Fibroblast of skin of right quadriceps (primary cell): ENCODE measurements at places on chromosomes 2 and 18.

DNA sequence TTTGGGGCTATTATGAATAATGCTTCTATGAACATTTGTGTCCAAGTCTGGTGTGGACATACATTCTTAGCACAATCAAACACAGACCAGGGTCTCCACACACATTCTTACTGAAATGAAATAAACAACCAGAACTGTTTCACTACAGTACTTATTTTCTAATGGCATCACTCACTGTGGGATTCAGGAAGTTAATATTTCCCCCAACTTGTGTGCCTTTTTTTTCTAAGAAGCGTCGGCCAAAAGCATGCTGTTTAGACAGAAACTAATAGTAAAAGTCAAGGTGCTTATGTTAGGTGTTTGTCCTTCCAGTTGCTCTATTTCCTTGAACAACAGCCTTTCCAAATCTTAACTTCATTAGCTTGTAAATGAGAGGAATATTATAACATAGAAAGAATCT is 117.6 kb downstream of the DOCK10 start:
- no peak for DNase-seq

GRCh38 chr18:34117319-34117718 is 107.4 kb downstream of the NOL4 start:
- DNase-seq, result no peak

GRCh38 chr2:25697559-25698341 is 24.4 kb upstream of the DTNB start:
- peak; percentile 17 for DNase-seq

DNA sequence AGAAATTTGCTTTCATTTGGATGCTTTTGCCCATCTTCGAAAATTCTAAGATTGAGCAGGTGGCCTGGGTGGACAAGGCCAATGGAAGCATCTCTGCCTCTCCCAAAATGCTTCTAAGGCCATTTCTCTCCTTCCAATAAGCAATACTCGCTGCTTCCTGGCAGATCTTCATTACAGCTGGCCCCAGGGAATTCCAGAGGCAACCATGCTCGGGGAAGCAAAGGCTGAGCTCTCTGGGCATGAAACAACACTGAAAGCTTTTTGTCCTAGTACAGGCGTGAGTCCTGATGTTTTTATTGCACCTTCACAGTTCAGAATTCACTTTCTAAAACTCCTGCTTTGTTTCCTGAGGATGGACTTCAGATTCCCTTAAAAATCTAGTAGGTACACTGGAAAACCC is 11.8 kb upstream of the NEDD4L start:
- no peak for DNase-seq

DNA sequence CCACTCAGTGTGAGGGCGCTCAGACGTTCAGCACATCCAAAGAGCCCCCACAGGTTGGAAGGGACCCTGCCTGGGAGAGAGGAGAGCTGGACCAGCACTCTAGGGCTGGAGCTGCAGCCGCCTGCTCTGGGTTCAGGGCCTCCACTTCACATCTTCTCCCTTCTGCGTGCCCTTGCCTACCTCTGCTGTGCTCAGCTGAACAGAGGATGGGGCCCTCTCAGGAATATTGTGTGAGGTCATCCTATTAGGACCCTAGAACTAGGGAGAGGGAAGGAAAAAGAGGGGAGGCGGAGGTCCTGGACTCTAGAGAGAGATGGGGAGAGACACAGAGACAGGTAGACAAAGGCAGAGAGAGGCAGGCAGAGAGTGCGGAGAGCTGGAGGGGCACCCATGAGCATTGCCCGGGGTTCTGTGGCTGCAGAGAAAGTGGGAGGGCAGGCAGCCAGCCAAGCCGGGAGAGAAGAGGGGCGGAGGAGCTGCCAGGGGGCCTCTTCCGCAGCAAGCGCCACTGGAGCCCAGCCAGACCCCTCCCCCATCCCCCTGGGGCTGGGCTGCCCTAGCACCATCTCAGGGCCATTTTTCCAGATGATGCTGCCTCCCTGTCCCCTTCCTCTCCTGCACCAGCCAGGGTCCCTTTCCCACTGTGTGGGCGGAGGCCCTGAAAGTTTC is 8.3 kb upstream of the TNS1 start:
- no peak for DNase-seq

DNA sequence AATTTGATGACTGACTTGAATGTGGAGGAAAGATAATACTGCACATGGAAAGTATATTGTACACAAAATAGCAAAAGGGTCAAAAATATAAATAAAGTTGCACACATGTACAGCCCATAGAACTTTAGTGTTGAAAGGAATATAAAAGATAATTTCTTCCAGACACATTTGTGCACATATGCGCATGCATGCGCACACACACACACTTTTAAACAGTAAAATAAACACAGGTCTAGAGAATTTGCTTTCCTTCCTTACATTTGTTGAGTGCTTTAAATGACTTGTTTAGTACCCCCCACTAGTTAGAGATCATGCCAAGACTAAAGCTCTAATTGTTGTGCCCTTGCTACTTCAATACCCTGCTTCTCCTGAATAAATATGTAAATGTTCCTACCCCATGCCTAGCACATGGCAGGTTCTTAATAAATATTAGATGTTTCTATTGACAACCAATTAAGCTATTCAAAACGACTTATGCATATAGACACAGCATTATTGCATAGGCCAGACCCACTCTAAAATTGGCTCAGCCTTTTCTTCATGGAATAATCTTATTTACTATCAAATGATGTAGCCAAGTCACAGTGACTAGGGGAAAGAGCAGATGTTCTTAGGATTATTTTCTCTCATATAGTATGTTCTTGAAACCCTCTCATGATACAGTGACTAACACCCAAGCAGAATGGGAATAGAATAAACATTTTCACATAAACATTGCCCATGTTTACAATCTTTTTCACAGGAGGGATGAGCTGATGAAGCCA is 165.5 kb upstream of the ACVR2A start:
- DNase-seq, result no peak

DNA sequence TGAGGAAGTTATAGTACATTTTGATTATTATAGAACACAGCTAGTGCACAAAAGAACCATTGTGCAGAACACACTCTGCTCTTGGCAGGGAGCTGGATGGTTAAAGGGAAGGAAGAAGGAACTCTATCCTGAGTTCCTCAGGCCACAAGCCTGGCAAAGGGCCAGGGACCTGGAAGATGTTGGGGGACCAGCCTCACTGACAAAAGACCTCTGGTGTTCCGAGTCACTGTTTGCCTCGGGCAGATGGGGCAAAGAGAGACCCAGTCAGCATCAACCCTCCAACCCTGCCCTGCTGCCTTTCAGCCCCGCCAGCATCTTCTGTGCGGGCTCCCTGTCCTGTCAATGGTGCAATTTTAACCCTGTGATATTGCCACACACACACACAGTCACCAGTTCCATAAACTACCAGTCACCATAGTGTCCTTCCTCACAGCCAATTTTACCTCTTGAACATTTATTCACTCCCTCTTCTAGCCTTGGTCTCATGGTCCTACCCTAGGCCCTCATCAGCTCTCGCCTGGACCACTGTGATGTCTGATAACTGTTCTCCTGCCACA is 21.9 kb downstream of the NEMP2 start:
- no peak for DNase-seq

- DNase-seq, result peak; percentile 81
Observed at GRCh38 chr2:134137182-134137611, 116.7 kb upstream of the MGAT5 start.

GRCh38 chr2:22450831-22451230 is 934.1 kb upstream of the KLHL29 start:
- no peak for DNase-seq

GRCh38 chr2:45747363-45747762 is 95.9 kb downstream of the PRKCE start:
- DNase-seq, result no peak

GRCh38 chr2:192254444-192254843 is 59.7 kb upstream of the TMEFF2 start:
- no peak for DNase-seq

DNA sequence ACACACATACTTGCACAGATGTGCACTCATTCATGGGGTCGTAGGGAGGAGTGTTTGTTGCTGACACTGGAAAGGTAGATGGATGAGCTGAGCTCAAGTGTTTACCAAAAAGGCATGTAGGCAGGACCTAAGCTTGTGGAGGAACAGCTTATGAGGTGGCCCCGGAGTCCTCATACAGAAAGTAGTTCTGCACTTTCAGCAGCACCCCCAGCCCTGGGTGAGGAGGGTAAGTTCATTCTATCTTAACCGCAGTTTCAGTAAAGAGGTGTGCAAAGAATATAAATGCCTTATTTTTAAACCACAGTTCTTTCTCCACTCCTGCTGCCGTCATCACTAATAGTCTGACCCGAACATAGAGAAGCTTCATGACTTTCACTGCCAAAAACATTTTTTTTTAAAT is 31.7 kb upstream of the RNF152 start:
- no peak for DNase-seq

DNA sequence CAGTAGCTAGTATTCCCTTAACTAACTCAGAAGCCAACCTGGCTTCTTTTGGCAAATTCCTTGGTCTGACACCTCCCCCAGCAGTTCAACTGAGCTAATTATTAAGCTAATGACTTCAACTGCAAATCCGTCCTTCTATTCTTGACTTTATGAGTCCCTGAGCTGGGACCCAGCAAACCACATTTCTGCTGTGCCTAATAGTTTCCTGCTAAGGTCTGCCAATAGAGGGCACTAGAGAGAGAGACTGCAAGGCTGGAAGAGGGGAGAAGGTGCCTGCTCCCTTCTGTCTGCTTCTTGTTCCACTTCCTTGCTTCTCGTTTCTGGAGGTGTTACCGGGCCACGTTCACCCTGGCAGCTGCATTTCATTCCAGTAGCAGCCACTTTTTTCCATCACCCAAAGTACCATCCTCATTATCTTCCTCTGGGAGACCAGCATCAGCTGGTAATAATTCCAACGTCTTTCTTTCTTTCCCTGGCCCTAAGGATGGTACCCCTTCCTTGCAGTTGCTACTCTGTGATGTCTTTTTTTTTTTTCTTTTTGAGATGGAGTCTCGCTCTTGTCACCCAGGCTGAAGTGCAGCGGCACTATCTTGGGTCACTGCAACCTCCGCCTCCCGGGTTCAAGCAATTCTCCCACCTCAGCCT is 352.0 kb downstream of the TNS1 start:
- peak; percentile 58 for DNase-seq

DNA sequence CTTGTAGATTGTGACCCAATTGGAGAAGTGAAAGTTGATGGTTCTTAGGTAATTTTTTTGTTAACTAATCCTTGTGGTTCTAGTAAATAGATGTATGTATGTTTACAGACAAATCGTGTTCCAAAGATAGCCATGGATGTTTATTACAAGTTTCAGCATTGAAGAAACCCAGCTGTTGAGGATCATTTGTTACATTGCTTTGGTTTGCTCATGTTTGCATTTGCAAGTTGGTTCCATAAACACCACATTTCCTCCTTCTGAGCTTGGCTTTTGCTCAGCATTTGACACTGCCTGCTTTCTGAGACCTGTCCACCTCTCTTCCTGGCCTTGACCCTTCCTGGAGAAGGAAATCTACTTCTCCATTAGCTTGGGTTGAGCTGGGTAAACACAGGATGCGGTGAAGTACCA is 1.8 kb upstream of the CCDC68 start:
- DNase-seq, result no peak

DNA sequence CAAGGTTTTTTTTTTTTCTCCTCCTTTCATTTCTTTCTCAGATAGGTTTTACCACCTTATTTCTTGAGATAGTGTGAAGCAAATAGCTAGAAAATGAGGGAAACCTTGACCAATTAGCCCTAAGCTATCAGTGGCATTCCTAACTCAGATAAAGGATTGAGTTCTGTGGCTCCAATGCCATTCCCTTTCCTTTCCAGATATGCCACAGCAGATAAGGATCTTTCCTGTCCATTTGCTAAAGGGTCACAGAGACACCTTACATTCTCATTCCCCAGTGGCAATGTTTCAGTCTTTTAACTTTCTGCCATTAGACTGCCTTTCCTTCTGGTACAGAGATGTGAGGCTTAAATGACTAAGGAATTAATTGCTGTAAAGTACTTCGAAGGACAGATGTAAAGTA is 81.7 kb downstream of the MGAT5 start:
- no peak for DNase-seq

- no peak for DNase-seq
Observed at GRCh38 chr2:201188449-201188848, 5.5 kb downstream of the CASP10 start.

- no peak for DNase-seq
Observed at GRCh38 chr2:121625953-121626352, 23.3 kb downstream of the CLASP1 start.

GRCh38 chr2:28082131-28082530 is 191.6 kb downstream of the BABAM2 start:
- DNase-seq, result peak; percentile 88

GRCh38 chr2:214537929-214538328 is 127.1 kb downstream of the VWC2L start:
- no peak for DNase-seq

DNA sequence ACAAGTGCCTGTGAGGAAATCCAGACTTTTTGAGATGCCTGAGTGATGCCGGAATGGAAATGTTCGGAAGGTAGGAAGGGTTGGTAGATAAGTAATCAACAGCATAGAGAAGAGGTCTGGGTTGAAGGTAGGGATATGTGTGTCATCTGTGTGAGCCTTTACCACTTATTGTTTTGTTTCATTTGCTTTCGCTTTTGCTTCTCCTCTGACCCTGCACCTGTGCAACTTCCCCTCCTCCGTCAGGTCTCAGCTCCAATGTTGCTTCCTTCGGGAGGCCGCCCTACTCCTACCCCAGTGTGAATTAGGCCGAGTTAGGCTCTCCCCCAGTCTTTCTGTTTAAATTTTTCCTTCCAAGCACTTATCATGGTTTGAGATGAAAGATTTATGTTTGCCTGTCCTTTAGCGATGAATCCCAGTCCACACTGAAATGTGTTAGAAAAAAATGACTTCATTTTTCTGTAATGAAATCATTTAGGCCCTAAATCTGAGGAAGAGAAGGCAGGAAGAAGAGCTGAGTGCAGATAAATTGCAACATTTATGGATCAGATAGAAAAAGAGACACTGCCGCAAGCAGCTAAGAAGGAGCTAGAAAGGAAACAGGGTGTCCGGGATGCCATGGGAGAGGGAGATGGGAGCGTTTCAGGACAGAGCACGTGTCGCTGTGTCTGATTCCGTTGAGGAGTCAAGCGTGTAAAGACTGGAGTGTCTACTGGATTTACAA is 139.6 kb upstream of the PELI1 start:
- peak; percentile 80 for DNase-seq

GRCh38 chr2:161161074-161161706 is 962 bp downstream of the TANK start:
- DNase-seq, result no peak

DNA sequence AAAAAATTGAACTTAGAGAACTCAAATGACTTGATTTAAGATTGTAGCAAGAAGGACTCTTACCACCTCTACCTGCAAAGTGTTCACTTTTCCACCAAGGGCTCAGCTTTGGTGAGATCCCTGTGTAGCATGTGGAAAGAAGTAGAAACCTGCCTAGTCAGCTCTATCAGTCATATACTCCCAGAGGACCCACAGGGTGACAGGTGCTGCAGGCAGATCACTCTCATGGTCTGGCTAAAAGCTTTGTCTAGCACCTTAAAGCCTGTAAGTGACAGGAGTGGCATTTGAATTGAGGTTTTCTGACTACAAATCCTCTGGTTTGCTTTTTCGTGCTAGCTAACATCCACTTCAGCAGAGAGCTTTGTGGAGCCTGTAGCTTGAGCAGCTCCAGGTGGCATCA is 18.7 kb upstream of the NEMP2 start:
- no peak for DNase-seq

- DNase-seq, result no peak
Observed at GRCh38 chr2:120631236-120631635, 104.4 kb upstream of the GLI2 start.
